ENCODE measurements at places on chromosomes 5 and 9.
A peak's percentile ranks its signal among the peaks of the same experiment; 100 is the strongest.

- no peak for DNase-seq
Measured at GRCh38 chr5:53321073-53321472, 159.4 kb upstream of the FST start.

DNA sequence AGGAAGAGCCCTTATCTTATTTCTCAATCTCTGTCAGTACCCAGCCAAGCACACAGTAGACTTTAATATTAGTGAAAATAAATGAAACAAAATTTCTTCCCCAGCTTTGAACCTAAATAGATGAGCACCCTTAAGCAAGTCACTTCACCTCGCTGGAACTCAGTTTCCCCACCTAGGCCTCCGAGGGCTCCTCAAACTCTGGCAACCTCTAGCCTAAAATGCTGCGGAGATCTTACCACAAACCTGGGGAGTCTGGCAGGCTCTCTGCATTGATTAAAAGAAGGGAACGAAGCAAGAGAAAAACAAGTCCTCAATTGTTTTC is 326 bp downstream of the RIGI start:
- DNase-seq: peak; percentile 52

- no peak for DNase-seq
Measured at GRCh38 chr5:78797936-78798672, 149.5 kb upstream of the LHFPL2 start.

DNA sequence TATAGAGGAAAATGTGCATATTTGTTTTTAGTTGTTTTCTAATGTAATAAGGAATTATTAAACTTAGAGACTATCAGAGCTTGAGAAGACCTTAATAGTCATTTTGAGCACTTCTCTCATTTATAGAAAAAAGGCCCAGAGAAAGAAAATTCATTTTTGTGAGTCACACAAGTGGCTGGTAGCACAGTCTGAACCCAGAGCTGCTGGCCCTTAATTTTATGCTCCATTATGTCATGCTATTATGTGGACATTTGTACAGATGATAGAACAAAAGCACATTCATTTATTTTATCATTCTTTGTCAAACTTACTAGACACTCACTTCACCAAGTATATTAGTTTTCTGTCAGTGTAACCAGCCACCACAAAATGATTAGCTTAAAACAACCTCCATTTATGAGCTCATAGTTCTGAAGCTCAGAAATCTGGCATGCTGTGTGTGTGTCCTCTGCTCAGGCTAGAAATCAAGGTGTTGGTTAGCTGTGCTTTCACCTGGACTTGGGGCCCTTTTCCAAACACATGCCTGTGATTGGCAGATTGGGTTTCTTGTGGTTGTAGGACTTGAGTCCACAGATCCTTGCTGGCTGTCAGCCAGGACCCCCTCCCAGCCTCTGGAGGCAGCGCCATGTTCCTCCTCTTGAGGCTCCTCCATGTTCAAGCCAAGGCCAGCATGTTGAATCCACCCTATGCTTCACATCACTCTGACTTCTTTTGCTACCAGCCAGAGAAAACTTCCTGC is 188.9 kb downstream of the ARHGAP26 start:
- DNase-seq: no peak

- no peak for DNase-seq
Measured at GRCh38 chr5:117624201-117624600, 1049.6 kb upstream of the SEMA6A start.

- no peak for DNase-seq
Measured at GRCh38 chr5:151570058-151570457, 21.1 kb downstream of the FAT2 start.

- no peak for DNase-seq
Measured at GRCh38 chr5:15799014-15799413, 299.0 kb downstream of the FBXL7 start.

DNA sequence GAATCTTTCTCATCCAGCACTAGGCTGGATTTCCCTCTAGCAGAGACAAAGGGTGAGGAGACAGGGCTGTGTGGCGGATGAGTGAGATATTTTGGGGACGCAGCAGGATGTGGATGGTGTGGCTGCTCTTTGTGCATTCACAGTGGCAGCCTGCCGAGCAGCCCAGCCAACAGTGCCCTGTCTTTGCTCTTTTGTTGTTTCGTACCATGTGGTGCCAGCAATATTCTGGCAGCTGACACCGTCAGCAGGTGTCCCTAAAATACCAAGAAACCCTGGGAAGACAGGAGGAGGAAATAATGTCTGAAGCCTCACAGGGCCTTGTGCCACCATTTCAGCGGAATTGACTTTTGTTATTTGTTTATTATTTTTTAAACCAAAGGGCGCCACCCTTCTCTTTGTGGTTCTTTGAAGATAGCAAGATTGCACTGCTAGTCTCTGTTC is 141.4 kb downstream of the CCDC192 start:
- peak; percentile 94 for DNase-seq

DNA sequence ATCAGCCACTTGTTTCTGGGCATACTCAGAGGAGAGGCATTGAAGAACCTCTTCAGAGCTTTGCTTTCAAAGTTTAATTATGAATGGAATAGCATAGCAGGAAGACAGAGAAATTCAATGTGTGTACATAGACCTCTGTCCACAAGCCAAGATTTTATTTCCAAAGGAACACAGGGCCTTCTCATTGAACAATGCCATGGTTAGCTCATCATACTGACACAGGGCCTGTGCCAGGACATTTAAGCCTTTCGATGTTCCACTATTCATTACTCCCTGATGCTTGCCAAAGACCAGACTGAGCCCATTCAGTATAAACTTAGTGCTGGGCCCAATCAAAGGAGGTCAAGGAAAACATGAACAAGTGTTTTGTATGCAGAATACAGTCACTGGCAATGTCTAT is 280.8 kb downstream of the FBXL17 start:
- DNase-seq: peak; percentile 99

DNA sequence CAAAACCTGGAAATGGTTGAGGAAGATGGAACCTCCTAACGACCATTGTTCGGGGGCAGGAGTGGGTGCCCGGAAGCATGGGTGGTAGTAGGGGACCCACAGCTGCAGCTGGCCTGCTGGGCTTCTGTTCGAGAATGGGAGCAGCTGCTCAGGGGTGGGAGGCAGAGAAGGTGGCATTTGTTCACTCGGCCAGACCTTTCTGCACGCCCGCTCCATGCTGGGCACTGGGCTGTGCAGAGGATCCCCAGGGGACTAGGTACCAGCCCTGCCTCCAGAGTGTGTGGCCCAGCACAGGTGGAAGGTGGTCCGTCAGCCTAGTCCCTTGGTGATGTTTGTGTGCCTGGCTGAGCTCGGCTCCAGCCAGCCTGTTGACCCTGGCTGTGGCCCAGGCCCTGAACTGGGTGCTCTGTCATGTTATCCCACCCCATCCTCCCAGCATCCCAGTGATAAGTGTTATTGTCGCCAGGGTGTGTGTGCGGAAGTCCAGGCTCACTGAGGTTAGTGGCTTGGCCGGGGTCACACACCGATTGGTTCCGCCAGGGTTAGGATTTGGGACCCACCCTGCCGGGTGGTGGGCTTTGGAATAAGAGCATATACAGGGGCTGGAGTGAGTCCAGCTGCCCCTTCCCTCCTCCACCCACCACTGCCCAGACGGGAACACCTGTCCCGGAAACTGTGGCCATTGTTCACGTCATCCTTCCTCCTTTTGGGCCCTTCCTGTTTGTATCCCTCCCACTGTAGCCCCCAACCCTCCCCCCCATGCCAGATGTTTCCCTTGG is 4.8 kb downstream of the N4BP3 start:
- no peak for DNase-seq

GRCh38 chr5:65707663-65708062 is 14.2 kb downstream of the SGTB start:
- no peak for DNase-seq

GRCh38 chr9:84736081-84736480 is 66.6 kb downstream of the NTRK2 start:
- no peak for DNase-seq

DNA sequence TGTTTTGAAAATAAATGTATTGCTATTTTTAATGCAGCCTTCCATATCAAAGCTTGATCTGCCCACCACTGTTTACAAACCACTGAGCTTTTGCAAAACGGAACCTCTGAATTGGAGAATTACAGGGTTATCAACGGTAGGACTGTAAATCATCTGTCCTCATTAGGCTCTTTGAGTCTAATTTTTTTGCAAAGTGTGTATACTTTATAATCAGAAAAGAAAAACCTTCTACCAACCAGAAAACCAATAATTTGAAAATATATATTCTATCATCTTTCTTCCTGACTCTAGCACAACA is 6.8 kb upstream of the SLC2A8 start:
- no peak for DNase-seq

DNA sequence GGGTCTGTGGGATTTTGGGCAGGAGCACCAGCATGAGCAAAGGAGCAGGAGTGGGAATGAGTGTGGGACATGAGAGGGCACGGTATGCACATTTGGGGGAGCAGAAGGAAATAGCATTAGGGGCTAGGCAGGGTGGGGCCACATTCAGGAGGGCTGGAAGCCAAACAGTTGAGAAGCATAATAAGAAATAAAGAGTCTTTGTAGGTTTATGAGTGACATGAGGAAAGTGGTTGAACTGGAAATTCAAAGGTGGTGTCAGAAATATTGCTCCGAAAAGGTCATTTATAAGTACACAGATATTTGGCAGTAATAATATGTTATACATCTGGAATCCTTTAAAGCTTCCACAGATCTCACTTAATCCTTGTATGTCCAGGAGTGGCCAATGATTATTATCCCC is 26.4 kb downstream of the ARHGEF28 start:
- DNase-seq: no peak

DNA sequence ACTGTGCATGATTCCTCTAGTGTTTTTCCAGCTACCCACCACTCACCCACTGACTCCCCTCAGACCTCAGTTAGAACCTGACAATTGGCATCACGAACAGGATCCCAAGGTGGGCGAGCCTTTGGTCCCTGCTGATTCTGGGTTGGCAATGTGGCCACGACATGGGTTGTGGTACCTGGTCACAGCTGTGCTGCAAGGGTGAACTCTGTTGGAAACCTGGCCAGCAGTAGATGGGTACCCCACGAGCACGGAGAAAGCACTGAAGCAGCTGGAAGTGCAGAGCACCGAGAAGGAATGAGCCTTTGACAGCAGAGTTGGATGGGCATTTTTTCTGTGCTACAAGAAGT is 180.1 kb downstream of the PDE4D start:
- no peak for DNase-seq

- no peak for DNase-seq
Measured at GRCh38 chr9:12813533-12813932, 38.7 kb downstream of the LURAP1L start.

GRCh38 chr5:169450464-169450863 is 133.1 kb upstream of the SPDL1 start:
- no peak for DNase-seq

- no peak for DNase-seq
Measured at GRCh38 chr9:84709056-84709455, 39.5 kb downstream of the NTRK2 start.

DNA sequence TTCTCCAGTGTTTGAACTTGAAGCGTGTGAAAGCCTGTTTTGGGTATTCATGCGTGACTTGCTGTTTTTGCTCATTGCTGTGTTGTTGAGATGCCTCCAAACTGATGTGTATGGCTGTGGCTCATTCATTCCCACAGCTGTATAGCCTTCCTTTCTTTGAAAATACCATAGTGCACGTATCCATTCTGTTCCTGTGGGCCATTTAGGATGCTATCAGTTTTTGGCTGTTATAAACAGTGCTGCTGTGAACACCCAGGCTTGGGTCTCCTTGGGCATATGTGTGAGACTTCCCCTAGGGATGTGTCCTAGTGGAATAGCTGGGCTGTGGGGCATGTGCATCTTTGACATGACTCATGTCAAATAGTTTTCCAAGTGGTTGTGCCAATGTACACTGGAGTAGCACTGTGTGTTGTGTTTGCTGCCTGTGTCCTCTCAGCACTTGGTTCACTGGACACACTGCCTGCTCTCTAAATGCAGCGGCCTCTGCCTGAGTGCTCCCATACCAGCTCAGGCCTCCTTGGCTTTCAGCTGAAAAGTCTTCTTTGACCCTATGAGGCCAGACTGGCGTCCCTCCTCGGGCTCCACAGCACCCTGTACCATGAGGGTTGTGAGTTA is 102.6 kb upstream of the TBC1D2 start:
- DNase-seq: no peak

GRCh38 chr9:76873056-76873792 is 32.7 kb downstream of the PRUNE2 start:
- DNase-seq: peak; percentile 91

DNA sequence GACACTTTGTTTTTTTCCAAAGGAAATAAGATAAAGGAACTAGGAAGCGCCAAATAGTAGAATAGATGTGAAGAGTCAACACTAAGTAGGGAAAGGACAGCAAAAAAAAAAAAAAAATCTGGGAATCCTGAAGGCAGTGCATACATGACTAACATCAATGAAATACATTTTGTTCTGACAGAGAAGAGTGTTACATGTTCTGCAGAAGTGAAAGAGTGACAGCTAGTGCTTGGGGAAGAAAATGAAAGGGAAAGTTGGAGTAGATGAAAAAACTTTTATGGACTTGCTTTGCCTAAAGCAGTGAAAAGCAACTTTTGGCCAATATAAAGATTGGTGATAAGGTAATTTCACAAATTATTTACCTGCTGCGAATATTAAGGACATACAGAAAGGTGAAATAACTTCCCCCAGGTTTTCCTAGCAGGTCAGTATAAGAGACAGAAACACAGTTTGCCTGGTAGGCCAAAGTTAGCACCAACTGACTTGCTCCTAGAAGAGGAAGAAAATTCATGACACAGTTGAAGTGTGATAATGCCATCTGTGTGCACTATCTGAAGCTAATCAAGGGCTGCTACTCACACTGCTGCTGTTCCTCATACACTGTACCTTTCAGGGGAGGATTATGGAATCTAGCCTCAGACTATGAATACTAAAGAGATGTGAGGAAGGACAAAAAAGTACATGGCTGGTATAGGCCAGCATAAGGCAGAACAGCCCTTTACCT is 38.6 kb downstream of the RANBP6 start:
- peak; percentile 17 for DNase-seq

- DNase-seq: peak; percentile 58
Measured at GRCh38 chr5:172788771-172789686, 18.0 kb upstream of the DUSP1 start.

DNA sequence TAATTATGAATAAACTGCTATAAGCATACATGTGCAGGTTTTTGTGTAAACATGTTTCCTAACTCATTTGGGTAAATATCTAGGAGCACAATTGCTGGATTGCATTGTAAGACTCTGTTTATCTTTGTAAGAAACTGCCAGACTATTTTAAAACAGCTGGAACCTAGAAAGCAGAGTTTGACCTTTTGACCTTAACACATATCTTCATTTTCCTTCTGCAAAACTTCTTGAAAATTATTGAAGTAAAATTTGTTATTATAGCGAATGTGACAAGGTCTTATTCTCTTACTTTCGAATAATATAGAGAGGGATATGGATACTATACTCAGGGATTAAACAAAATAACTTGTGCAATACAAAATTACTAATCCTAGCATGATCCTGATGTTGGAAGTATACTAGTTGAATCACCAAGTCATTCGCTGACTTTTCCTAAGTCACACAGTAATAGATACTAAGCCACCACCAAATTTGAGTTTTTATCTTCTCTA is 3.2 kb upstream of the ANXA1 start:
- no peak for DNase-seq

- DNase-seq: peak; percentile 73
Measured at GRCh38 chr5:15105799-15106393, 234.3 kb upstream of the ANKH start.

All from pons (tissue), 1 donor.